ENCODE measurements at places on chromosomes 6 and 20.
A peak's percentile ranks its signal among the peaks of the same experiment; 100 is the strongest.

- no peak for DNase-seq
Observed at GRCh38 chr6:49826743-49827406, 39.5 kb downstream of the CRISP1 start.

DNA sequence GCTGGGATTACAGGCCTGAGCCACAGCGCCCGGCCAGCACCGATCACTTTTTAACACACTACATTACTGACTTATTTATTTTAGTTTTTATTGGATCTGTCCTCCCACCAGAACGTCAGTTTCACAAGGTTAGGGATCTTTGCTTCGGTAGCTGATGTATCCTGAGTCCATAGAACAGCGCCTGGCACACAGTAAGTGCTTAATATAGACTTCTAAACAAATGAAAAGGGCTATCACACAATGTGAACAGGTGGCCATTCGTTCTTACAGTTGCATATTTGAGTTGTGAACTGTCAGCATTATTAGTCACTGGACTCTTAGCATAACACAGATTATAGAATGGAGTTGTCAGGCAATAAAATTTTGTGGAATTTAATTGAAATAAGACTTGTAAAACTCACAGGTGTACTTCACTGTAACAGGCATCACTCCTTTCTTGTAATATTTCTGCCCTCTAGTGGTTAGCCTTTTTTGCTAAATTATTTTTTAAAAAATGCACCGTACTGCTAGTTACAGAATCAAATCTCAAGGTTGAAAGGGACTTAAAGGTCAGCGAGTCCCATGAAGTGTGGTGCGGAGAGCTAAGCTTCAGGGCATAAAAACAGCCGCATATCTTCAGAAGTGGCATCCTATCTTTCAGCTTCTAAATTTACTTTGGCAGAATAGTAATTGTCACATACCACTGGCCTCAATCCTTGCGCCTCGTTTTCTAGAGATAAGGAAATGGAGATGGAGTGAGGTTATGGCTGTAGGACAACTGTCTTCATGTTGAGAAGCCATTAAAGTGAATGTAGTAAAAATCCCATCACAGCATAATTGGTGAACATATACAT, 3.4 kb upstream of the TBC1D7 start:
- peak; percentile 41 for DNase-seq

DNA sequence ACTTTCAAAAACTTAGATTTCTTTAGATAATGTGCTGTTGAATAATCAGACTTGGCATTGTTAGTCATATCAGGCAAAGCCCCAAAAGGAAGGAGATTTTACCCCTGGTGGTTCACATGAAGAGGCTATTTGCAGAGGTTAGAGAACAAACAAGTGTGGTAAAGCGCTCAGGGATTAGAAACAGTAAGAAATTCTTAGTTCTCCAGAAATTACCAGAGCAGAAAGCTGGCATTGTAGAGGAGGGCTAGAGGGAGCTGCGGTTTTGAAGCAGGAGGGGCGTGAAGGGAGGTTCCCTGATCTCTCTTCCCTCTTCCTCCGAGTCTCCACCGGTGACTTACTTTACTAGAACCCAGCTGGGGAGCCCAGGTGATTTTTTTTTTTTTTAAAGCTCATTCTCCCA, 10.2 kb downstream of the MYO6 start:
- no peak for DNase-seq

DNA sequence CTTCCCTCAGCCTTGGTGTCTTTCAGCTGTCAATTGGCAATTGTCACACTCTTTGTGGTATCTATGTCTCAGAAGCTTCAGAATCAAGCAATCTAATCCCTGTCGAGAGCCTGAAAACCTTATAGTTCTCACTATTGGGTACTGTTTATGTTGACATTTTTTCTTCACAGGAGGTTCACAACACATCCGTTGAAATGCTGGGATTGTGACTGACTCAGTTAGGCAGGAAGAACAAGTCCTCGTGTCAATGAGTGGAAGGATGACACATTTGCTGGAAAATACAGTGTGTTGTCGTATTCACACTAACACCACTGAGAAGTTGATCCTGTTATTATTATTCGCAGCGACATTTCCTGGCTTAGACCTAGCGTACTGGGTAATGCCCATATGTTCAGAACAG, 163.9 kb upstream of the CITED2 start:
- DNase-seq = no peak

- DNase-seq = no peak
Observed at GRCh38 chr6:50202766-50203165, 153.0 kb upstream of the DEFB112 start.

DNA sequence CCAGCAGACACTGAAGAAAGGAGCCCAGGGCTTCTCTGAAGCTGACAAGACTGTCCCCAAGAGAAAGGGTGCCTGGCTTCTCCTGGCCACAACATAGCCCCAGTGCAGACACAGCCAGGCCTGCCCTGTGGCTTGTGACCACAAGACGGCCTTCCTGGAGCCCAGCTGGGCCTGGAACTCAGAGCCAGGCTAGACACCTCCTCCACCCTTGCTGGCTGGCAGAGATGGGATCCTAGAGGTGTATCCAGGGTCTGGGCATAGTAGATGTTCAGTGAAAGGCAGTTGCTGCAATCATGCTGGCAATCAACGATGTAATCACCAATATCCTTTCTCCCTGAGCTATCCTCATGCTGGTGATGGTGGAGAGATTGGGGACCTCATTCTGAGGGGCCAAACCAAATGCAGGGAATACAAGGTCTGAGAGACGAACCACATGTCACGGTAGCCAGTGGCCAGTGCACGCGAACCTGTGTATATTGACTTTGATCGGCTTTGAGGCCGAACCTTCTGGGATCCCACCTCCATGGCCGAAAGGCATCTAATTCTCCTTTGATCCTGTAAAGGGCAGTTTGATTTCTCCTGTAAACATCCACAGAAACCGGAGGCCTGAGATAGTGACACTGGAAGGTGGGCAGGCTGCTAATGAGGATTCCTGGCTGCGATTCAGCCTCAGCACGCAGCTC, 115.2 kb downstream of the PSMB1 start:
- DNase-seq = no peak

GRCh38 chr6:53175027-53175426, 26.4 kb upstream of the GCM1 start:
- no peak for DNase-seq

- DNase-seq = no peak
Observed at GRCh38 chr6:83031689-83032088, 34.0 kb downstream of the UBE3D start.

DNA sequence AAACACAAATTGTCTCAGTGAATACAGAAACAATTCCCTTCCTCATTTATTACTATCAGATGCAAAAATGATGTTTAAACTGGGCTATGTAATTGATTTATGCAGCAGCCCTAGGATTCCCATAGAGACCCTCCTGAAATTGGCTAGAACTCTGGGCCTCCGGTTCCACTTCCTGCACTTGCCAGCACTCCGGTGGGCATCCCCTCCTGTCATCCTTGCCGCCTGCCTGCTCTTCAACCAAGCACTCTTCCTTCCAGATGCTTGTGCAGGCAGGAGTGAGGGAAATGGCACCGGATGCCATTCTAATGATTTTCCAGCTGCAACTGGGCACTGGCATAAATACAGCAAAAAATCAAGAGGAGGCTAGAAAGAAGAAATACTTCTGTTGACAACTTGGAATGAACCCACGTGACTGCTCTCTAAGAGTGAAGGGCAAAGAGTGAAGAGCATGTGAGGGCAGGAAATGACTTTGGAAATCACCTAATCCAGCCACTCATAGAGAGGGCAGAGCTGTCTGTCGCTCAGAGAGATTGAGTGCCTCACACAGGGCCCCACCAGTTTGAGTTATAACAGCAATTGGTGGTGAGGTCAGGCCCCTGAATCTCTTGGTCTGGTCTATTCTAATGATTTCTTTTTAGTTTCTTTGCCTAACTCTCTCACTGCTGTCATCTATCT, 3.7 kb upstream of the NEDD9 start:
- peak; percentile 18 for DNase-seq

DNA sequence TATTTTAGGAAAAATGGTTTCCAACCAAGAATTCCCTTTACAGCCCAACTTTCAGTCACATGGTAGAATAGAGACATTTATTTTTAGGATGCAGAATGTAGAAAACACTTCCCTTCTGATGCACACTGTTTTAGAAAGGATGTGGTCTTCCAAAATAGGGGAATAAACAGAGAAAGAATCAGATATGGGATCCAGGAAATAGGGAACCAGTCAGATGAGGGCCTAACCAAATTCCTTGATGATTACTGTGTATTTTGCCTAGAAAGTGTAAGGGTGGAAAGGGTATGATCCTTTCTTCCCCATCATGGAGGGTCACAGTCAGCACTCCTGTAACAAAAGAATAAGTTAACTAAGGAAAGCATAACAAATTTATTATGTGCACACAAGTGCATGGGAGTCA, 27.4 kb downstream of the SLX4IP start:
- DNase-seq = no peak

GRCh38 chr6:51495096-51495495, 592.3 kb downstream of the PKHD1 start:
- DNase-seq = no peak

Measured in naive thymus-derived CD4-positive, alpha-beta T cell (primary cell).